ENCODE measurements at places on chromosomes 3 and 15.

DNA sequence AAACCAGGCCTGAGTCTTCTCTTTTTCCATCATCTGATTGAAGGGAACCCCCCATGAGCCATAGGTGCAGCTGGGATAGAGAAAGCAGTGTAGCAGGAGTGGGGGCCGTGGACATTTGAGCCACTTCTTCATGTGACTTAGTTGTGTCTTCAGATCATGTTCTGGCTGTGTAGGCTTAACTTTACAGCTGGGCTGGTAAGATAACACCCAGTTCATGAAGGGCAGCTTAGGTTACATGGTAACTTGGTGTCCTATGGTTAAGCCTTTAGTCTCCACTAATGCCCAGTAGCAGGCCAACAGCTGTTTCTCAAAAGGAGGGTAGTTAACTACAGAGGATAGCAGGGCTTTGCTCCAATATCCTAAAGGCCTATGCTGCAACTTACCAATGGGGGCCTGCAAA lies 11.4 kb upstream of the SNRPN start:
- no peak for DNase-seq

GRCh38 chr3:184864000-184864399 lies 52.0 kb downstream of the VPS8 start:
- no peak for DNase-seq

GRCh38 chr15:96395687-96396086 lies 65.2 kb downstream of the NR2F2 start:
- no peak for DNase-seq

GRCh38 chr3:88996691-88997090 lies 110.7 kb upstream of the EPHA3 start:
- no peak for DNase-seq

- DNase-seq, result no peak
These were observed 13.3 kb downstream of the SEMA3G start for GRCh38 chr3:52431459-52432223.

GRCh38 chr3:141699324-141699723 lies 38.8 kb upstream of the RNF7 start:
- no peak for DNase-seq

- no peak for DNase-seq
These were observed 3.9 kb upstream of the MUSTN1 start for GRCh38 chr3:52838561-52839267.

DNA sequence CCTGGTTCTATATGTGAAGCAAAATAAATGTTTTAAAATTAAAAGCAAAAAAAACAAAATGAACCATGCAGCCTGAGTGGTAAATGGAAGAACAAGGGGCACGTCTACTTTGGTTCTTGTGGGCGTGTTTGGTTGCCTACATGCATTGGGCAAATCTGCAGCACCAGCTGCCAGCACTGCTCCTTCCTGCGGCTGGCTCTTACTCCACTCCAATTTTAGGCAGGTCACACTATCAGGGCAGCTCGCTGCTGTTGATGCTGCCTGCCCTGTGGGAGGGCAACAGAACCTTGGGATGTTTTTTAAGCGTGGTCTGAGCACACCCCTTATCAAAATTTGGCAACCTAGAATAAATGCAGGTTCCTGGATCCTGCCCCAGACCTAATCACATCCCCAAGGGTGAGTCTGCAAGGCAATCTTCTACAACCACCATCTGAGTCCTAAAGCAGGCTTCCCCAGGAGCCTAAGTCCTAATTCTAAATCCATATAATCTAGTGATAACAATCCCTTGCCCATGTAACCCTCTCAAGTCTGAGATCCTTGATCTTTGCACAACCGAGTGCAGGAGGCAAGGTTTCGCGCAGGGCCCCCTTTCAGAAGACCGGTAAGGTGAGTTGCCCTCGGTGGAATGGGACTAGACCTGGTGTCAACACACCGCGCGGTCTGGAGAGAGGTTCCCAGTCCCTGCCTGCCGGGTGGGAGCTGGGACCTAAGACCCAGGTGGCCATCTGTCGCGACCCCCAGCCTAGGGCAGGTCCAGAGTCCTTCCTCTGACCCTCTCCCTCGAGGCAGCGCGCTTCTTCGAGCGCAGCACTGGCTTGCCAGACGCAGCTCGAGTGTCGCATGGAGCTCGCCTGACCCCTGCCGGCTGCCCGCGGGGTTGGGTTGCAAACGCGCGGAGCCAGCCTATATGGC lies 15.9 kb downstream of the IVD start:
- peak; percentile 39 for DNase-seq

Measured in MV-4-11 (cell line).